T-helper 2 cell (primary cell): ENCODE measurements at places on chromosomes 5 and 9.

GRCh38 chr5:168796000-168796399 lies 216.8 kb upstream of the PANK3 start:
- no peak for DNase-seq

DNA sequence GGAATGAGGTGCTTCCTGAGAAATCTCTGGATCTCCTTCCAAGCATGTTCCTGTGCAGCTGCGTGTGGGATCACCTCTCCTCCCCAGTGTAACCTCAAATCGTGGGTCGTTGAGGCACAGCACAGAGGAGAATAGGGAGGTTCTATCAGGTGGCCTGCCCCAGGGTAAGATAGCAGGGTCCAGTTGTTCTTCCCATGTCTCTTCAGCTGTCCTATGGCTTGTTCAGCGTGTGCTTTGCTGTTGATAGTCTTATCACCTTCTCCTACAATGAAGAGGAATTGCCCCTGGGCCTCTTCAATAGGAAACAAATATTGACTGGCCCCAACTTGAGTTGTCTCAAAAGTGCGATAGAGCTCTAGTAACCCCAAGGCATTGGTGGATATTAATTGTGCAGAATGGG lies 22.4 kb downstream of the BAAT start:
- DNase-seq: no peak

- no peak for DNase-seq
Measured at GRCh38 chr5:28523888-28524635, 1485.7 kb upstream of the CDH9 start.

DNA sequence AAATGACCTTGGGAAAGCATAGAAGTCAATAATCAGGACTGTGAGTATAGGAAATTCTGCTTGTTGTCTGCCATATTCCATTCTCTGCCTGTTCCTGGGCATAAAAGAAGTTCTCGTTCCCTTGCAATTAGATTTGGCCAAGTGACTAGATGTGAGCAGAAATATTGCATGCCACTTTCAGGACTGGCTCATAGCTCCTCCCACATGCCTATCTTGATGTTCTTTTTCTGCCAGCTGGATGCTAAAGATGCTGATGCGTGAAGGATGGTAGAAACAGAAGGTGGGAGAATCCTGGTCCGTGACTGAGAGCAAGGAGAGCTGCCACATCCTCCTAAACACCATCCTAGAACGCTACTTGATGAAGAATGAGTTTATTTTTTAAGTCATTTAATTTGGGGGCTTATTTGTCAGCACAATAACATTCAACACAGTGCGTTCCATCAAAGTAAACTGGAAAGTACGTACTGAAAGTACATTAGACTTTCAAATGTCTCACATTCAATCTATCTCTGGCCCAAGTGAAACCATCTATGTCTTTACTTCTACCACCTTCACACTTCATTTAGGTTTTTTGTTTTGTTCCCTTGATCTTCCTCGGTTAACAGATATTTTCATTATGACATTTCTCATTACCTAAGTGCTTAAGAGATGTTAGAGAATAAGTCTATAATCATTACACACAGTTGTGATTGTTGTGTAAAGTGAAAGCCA lies 648.5 kb downstream of the RAB3C start:
- no peak for DNase-seq

- DNase-seq: no peak
Measured at GRCh38 chr5:129903466-129904101, 681 bp upstream of the CHSY3 start.

DNA sequence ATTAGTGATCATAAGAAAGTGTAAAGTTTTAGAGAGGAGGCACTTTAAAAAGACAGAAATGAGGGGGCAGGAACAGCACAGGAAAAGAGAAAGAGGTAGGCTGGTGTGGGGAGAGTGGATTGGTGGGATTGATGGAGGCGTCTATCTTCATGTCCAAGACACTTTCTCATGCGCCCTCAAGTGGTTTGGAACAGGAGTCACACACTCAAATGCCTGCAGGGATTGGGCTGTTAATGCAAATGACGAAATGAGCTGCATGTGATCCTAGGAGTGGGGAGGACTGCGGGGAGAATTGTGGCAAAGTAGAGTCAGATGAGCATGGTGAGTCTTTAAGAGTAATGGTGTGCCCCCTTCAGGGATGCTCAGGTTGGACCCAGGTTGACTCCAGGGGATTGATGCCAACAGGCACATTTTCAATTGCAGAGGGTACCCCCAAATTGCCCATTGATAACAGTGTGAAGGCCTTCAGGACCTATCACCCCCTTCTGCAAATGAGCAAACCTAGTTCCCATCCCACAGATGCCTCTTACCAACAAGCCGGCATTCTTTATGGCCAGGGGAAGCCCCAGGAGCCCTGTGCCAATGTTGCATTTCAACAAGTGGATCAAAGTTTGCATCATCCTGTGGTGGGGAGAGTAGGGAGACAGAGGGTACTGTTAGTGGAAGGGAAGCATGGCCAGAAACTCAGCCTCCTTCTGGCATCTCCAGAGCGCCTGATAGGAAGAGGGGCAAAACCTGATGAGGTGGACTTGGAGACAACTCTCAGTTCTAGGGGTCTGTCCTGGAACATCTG lies 5.3 kb downstream of the SLC36A3 start:
- peak; percentile 58 for DNase-seq

DNA sequence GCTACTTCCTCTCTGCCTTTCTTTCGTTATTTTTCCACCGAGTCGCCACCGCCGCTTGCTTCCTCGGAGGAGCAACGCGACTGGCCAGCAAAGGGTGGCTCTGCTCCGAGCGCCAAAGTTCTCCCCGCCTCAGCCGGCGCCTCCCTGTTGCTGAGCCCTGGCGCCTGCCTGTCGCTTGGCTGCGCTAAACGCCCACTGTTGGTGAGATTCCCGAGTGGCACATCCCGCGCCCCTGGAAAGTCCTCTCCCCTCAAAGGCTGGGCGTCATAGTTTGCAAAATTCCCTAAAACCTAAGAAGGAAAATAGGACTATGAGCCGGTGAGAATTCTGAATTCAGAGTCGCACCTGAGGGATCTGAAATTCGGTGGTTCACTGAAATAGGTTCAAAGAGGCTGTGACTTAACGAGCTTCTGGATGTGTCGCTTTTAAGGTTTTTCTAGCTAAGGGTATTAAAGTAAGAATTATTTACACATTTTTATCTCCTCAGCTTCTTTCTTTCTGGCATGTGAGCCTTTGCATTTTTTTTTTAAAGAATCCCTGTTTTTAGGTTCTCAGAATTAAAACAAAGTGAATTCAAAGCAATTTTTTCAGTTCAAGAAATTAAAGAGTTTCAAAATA lies at the start of gene GRIN3A:
Gene GRIN3A, minus strand, starts transcription at position 82 of the 618 bp plus-strand sequence. CDS start 668 bp downstream, outside the sequence.
- no peak for DNase-seq

GRCh38 chr9:137321726-137322361 lies 19.8 kb upstream of the NRARP start:
- DNase-seq: no peak

- DNase-seq: no peak
Measured at GRCh38 chr9:79684711-79685575, 113.2 kb downstream of the TLE4 start.

DNA sequence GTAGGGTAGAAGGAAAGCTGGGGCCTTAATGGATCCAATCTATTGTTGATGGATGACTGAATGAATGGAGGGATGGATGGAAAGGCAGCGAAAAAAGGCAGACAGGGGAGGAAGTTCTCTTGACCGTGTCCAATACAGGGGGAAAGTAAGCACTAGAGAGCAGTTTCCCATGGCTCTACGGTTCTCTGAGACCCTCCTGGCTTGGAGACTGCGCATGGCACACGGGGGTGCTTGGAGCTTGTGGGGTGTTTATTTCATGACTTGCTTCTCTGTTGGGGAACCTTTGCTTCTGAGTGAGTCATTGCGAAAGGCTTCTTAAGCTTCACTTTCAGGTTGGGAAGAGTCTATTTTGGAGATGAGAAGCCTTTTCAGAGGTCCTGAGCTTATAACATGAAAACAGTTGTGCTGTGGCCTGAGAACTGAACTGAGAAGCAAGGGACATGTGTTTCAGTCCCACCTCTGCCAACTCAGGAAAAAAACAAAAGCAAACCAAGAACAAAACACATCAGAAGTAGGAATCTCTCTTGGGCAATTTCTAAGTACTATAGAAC lies 12.8 kb upstream of the TEX48 start:
- no peak for DNase-seq

DNA sequence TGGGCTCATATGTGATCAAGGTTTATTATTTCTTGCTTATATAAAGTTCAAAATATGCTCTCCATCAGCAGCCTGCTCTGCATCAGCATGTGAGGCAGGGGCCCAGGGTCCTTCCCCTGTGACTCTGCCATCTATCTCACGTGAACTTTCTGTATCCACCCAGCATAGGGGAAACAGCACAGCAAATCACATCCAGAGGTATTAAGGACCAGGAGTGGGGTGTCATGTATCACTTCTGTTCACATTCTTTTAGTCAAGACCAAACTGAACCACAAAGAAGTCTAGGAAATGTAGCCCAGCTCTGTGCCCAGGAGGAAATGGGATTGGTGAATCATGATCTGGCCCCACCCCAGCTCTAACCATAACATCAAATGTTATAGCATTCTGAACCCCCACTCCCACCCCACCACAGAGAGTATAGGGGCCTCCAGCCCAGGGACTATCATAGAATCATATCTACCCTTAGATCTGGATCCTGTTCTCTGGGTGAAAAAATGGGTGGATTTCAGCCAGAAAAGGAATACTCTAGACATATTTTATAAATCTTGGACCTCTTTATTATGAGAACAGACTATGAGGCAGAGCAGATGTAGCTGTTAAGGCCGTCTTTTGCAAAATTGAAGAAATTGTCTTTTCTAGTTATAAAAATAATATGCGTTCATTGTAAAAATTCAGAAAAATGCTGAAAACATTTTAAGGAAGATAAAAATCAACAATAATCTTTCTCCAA lies 473.7 kb downstream of the ARHGEF28 start:
- no peak for DNase-seq

GRCh38 chr5:118906947-118907346 lies 81.4 kb downstream of the DTWD2 start:
- no peak for DNase-seq

DNA sequence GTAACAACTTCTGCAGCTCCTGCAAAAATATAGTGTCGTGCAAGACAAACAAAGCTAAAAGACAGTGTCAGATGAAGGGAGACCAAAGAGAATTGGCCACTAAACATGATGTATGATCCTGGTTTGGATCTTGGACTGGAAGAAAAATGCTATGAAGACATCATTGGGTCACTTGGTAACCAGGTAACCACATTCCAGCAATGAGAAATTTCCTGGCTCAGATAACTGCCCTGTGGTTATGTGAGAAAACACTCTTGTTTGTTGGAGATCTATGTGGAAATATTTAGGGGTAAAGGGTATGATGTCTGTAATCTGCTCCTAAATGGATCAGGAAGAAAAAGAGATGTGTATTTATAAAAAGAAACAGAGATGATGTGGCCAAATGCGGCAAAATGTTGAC lies 45.5 kb upstream of the ANKRD33B start:
- no peak for DNase-seq

DNA sequence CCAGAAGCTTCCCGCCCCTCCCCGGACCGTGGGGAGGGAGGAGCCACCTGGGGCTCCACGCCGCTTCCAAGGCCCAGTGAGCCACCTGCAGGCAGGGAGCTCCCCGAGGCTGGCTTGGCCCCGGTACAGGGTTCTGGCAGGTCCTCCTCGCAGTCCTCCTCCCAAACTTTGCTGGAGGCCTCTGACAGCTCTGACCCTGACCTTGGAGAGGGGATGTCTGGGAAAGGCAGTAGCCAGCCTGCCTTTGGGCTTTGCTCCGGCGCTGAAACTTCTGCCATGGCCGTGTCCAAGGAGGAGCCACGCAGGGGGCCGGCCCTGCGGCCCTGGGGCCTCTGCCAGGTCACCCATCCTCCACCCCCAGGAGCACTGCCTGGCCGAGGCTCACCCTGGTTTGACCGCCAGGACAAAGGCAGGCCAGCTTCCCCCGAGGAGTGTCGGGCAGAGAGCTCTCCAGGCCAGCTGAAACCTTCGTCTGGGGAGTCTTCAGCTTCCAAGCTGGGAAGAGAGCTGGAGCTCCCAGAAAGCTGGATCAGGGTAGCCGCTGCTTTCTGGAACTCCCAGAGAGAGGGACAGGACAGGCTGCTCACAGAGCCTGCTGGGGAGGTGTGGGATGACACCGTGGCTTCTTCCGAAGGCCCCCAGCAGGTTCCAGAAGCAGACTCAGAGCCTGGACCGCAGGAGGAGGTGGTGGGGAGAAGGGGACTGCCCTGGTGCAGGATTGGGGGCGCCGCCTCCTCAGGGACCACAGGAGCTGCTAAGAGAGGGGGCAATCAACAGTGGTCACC lies 9.0 kb upstream of the QSOX2 start:
- DNase-seq: no peak

GRCh38 chr9:114119242-114120191 lies 20.4 kb upstream of the KIF12 start:
- DNase-seq: no peak

DNA sequence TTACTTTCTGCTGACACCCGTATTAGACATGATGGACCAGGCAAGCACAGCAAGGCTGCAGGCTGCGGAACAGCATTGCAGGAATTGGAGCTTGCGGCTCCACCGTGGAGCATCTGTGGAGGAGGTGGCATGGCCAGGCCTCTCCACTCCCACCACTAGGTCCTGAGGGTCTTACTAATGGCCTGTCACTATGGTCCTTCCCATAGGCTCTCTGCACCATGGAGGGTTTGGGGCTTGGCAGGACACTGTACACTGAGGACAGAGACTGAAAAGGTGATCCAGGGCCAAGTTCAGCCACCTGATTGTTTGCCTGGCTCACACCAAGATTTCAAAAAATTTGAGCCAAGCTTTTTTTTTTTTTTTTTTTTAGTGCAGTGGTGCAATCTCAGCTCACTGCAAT lies 14.3 kb upstream of the ZBTB43 start:
- no peak for DNase-seq

DNA sequence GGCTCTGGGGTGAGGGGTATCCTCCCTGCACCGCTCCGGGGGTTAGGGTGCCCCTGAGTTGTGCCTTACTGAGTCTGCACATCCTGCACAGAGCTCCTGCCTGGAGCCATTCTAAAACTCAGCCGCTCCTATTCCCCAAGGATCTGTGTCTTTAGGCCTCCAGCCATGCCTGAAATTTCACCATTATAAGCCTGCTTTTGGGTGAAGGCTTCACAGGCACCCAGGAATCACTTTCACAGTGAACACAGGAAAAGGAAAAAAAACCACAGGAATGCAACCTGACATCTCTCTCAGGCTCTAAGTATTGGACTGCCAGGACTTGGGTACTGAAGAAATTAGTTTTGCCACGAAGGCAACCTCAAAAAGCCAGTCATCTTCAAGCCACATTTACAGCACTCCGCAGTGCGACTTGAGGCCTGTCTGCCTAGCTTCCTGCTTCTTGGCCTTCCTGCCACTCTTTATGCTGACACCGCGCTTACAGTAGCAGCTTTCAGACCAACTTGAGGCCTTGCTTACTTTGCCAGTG lies 30.9 kb downstream of the GALNT10 start:
- peak; percentile 10 for DNase-seq
